Foreskin fibroblast (primary cell): ENCODE measurements at places on chromosomes 2 and 18.

- DNase-seq = no peak
Measured at GRCh38 chr2:47801118-47801517, 18.2 kb downstream of the MSH6 start.

DNA sequence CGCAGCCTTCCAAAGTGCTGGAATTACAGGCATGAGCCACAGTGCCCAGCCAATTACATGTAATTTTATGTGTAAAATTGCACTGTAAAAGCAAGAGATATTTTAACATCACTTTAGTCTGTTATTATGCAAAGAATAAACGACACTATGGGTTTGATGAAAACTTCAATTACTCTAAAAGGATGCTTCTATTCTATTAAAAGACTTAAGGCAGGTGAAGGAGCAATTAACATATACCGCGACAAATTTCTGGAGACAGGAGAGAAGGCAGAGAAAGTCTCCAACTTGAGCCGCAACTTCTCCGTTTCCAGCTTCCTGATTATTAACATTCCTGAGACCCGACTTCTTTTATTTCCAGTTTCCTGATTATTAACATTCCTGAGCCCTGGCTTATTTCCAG lies 53.7 kb downstream of the FAM210A start:
- DNase-seq = no peak

GRCh38 chr2:143347901-143348414 lies 218.7 kb downstream of the ARHGAP15 start:
- no peak for DNase-seq

DNA sequence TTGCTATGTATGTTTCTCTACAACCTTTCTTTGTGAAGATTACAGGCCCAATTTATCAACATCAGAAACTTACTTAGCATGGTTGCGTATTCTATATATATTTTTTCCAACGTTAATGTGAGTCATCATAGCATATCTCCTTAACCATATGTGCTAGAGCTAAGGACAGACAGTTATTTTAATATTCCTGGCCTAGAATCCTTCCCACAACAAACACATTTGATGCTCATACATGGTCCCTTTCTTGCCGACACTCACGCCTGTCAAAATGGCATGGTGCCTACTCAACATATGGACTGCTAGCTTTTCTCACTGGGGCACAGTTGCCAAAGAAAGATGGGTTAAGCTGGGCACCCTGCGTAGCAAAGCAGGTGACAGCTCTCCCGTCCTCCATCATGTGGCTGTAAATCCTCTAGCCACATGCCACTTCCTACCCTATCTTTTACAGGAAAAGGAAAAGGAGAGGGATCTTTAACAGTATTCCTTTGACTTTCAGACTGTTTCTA lies 75.2 kb upstream of the GALNT5 start:
- no peak for DNase-seq

- DNase-seq = peak; percentile 9
Measured at GRCh38 chr2:159298967-159299366, 12.5 kb upstream of the WDSUB1 start.

- DNase-seq = no peak
Measured at GRCh38 chr2:201952187-201952586, 81.5 kb upstream of the FZD7 start.

- DNase-seq = no peak
Measured at GRCh38 chr2:172106108-172106961, 3.6 kb upstream of the DLX2 start.

GRCh38 chr2:203359450-203359849 lies 31.3 kb downstream of the ABI2 start:
- no peak for DNase-seq

GRCh38 chr18:24500217-24500616 lies 39.8 kb downstream of the HRH4 start:
- peak; percentile 5 for DNase-seq

GRCh38 chr2:88481691-88482336 lies 29.3 kb upstream of the FOXI3 start:
- DNase-seq = peak; percentile 2

GRCh38 chr2:190746971-190747761 lies 98.3 kb downstream of the NAB1 start:
- DNase-seq = peak; percentile 38

GRCh38 chr18:54316071-54316820 lies 41.4 kb downstream of the STARD6 start:
- no peak for DNase-seq

DNA sequence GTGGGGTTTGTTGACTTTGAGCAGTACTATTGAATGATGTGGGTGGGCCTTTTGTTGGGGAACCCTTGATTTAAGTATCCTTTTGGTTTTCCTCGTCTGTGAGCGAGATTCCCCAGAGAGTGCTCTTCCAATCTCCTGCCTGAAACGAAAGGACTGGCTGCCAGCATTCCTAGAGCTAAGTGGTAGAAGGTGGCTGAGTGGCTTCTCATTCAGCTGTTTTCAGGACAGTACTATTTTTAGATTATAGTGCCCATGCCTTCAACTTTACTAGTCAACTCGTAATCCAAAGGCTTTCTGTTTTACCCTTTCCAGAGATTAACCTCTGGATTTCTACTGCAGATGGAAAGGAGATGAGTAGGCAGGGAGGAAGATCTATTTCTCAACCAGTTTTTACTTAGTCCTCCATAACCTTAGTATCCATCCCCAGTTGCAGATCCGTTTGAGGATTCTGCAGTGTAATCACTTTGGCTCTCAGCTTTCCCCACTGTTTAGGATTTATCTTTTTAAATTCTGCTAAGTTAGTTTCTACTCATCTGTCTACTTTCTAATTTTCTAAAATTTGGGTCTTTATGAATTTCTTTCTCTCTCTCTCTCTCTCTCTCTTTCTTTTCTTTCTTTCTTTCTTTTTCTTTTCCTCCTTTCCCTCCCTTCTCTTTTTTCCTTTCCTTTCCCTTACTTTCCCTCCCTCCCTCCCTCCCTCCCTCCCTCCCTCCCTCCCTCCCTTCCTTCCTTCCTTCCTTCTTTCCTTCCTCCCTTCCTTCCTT lies 9.2 kb downstream of the SLC4A1AP start:
- no peak for DNase-seq

- DNase-seq = no peak
Measured at GRCh38 chr2:239814861-239815601, 210.1 kb downstream of the NDUFA10 start.

GRCh38 chr2:224769489-224769888 lies 53.3 kb upstream of the CCDC195 start:
- DNase-seq = no peak

DNA sequence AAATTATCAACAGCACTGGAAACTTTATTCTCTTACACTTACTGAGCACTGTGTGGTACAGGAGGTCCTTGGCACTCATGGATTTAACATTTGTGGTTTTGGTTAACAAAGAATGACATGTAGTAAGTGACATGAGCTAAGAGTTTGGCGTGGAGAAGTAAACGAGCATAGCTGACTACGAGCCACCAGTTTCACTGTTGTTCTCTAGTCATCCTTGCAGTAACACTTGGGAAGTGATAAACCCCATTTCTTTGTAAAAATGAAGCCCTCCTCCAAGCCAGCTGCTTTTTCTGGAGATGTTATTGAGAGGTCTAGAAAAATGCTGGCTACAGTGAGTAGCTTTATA lies 32.7 kb downstream of the QPCT start:
- DNase-seq = peak; percentile 64

DNA sequence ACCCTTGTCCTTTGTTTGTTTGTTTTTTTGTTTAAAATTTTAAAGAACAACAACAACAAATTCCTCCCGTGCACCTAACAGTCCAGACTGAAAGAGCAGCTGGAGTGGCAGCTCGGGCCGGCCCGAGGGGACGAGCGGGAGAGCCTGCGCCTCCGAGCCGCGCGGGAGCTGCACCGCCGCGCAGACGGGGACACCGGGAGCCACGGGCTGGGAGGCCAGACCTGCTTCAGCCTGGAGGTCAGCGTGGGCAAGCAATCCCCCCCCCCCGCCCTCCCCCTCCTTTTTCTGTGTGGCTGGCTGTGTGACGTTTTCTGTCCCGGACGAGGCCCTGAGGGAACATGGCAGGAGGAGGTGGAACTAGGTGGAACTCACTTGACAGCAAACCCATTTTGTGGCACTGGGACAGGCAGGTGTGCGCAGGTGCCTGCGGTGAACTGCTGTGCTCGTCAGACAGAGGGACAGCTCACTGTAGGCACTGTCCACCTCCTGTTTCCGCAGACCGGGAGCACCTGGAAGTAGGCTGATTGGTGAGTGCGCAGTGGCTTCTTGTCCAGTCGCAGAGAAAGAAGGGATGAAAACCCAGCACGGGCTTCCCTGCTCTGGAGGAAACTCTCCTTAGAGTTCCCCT lies 80.6 kb downstream of the MTCL1 start:
- DNase-seq = no peak

DNA sequence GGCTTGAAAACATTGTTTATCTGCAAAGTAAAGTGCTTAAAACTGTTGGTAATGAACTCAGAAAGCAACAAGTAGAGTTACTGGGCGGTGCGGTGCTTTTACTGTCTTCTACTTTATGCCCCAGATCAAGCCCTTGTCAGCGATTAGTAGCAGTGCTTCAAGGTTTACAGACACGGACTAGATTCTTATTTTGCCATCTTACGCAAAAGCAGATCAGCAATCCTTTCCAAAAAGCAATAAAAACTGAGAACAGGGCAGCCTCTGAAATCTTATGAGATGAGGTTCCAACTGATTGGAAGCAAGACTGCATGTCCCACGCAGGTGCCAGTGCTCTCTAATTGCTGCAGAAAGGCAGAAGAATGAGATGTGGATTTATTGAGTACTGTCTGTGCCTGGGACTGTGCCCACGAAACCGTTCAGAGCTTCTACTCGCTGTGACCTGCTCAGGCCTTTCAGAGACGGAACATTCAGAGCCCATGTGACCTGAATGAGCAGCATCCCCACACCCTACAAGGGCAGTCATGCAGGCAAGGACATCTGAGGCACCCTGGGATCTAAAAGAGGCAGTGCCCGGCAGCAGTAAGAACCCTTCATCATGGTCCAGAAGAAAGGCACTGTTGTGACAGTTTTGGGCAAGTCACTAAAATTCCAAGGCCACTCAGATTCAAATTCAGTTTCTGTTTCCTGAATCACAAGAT lies 15.7 kb downstream of the COL4A3 start:
- DNase-seq = no peak

DNA sequence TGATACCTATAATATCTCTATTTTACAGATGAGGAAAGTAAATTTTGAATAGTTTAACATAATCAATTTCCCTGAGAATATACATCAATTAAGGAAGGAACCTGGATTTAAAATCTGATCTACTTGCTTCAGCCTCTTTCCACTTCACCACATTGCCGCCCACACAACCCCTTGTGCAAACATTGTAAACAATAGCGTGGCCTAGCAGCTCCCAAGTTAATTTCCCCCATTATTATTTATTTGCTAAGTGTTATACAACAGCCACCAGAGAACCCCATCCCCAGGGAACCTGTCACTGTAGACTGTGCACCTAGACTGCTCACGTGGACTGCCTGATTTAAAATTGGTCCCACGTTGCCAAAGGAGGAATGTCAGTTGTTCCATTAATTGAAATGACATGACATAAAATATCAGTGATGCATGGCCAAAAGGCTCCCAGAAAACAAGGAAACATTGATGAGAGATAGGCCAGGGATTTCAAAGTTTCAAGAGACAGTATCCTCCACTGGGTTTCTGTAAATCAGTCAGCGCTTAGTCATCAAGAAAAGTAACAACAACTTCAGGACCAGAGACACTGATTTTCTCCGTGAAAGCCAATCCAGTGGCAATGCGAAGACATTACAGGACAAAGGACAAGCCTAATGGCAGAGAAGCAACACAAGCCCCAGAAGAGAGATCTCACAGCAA lies 41.3 kb downstream of the SCG2 start:
- peak; percentile 53 for DNase-seq

DNA sequence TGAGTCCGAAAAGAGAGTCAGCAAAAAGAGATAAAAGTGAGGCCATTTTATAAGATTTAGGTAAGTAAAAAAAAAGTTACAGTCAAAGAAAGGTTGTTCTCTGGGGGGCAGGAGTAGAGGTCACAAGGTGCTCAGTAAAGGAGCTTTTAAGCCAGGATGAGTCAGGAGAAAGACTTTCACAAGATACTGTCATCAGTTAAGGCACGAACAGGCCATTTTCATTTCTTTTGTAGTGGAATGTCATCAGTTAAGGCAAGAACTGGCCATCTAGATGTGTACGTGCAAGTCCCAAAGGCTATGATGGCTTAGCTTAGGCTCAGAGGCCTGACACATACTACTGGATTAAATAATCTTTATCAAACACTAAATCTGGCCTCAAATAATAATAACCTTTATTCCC lies 1207.3 kb upstream of the FAM98A start:
- DNase-seq = no peak

GRCh38 chr2:111106706-111107105 lies 14.0 kb upstream of the BCL2L11 start:
- DNase-seq = no peak

DNA sequence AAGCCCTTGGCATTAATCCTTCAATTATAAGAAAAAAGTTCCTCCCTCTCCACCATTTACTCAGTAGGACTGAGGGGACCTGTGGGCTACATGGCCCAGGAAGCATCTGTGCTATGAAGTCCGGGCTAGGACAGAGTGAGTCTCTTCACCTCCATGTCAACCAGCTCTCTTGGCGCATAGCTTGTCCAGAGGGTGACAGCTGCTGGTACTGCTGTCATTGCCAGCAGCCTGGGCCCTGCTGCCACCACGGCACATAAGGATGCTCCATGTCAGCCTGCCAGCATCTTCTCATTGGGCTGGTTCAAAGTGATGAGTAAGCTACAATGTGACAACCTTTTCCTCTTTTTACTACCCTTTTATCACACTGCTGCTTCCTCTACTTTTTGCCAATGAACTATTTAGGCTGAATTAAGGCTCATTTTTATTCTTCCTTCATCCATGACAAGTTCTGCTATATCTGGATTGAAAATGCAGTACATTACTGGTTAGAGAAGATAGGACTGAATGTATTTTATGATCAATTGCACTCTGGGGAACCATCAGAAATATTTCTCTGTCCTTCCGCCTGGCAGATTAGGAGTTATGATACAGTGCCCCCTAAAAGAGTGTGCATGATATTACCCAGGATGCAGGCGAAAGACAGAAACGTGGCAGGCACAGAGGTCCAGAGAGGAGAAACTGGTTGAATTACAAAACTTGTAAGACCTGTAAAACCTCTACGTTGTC lies 258.9 kb upstream of the TNP1 start:
- no peak for DNase-seq

- no peak for DNase-seq
Measured at GRCh38 chr2:111930409-111930808, 32.0 kb downstream of the MERTK start.

- peak; percentile 84 for DNase-seq
Measured at GRCh38 chr18:77127769-77128671, 4.6 kb downstream of the MBP start.

- DNase-seq = peak; percentile 32
Measured at GRCh38 chr18:3538456-3538855, 88.5 kb downstream of the TGIF1 start.
